Foreskin keratinocyte (primary cell): ENCODE measurements at places on chromosomes 3 and 15. TPM values are rescaled to one million over a fixed set of nuclear protein-coding genes. Genes with fewer than 3 reads are reported as not detected.

SCAANT1 gene
- not detected in 2 replicates for total RNA-seq

SPATA12 gene
- total RNA-seq, result 0.03 TPM in 1 of 2 replicates, not detected in the other

WDR6 gene
- total RNA-seq, result 92.6 and 94.8 TPM in 2 replicates

DAZL gene
- total RNA-seq, result not detected in 2 replicates

CD200 gene
- total RNA-seq, result 0.11 and 0.14 TPM in 2 replicates

C2CD4A gene
- not detected in 2 replicates for total RNA-seq

GUCA1C gene
- total RNA-seq, result 0.28 TPM in 1 of 2 replicates, not detected in the other

ZNF106 gene
- 55.1 and 56.6 TPM in 2 replicates for total RNA-seq

CCDC50 gene
- 49.0 and 56.2 TPM in 2 replicates for total RNA-seq

NR1I2 gene
- not detected in 2 replicates for total RNA-seq

P3H2 gene
- total RNA-seq, result 42.3 and 86.8 TPM in 2 replicates

ZFYVE19 gene
- 26.8 and 29.7 TPM in 2 replicates for total RNA-seq

CLDN1 gene
- 1.9 and 5.4 TPM in 2 replicates for total RNA-seq

PLSCR5 gene
- not detected in 2 replicates for total RNA-seq

SPINT1 gene
- 107 and 121 TPM in 2 replicates for total RNA-seq

SYNM gene
- 0.21 and 0.61 TPM in 2 replicates for total RNA-seq

GMPS gene
- 82.7 and 97.1 TPM in 2 replicates for total RNA-seq

PLA2G4E gene
- 0.07 and 0.14 TPM in 2 replicates for total RNA-seq

CCR2 gene
- not detected in 2 replicates for total RNA-seq

CAMP gene
- total RNA-seq, result 0.27 TPM in 1 of 2 replicates, not detected in the other

HTR3E gene
- not detected in 2 replicates for total RNA-seq

OR5H14 gene
- not detected in 2 replicates for total RNA-seq

SPINK8 gene
- total RNA-seq, result not detected in 2 replicates

EXD1 gene
- 0.07 TPM in 1 of 2 replicates, not detected in the other for total RNA-seq

DNAH12 gene
- under 0.01 TPM in 1 of 2 replicates, not detected in the other for total RNA-seq

SSR3 gene
- total RNA-seq, result 572 and 684 TPM in 2 replicates

INKA1 gene
- 18.2 and 20.1 TPM in 2 replicates for total RNA-seq

CAPN3 gene
- 3.3 and 3.8 TPM in 2 replicates for total RNA-seq

CFAP91 gene
- total RNA-seq, result 0.03 and 0.07 TPM in 2 replicates

PLA2G4D gene
- 0.07 and 0.14 TPM in 2 replicates for total RNA-seq

DNAJA4 gene
- total RNA-seq, result 8.8 and 10.6 TPM in 2 replicates

ACTC1 gene
- total RNA-seq, result not detected in 2 replicates

CMTM6 gene
- 64.3 and 66.8 TPM in 2 replicates for total RNA-seq

FRMD4B gene
- total RNA-seq, result 61.3 and 66.8 TPM in 2 replicates

ZNF80 gene
- total RNA-seq, result not detected in 2 replicates

SCN11A gene
- not detected in 2 replicates for total RNA-seq

BNIP2 gene
- total RNA-seq, result 62.8 and 70.4 TPM in 2 replicates

TRIM42 gene
- total RNA-seq, result not detected in 2 replicates

DYNLT2B gene
- 34.8 and 40.8 TPM in 2 replicates for total RNA-seq

GADL1 gene
- not detected in 2 replicates for total RNA-seq
